ENCODE measurements at places on chromosomes 1 and 21. TPM values are rescaled to one million over a fixed set of nuclear protein-coding genes. Genes with fewer than 3 reads are reported as not detected.

DSCAM gene
- 0.15 TPM for total RNA-seq

DNA sequence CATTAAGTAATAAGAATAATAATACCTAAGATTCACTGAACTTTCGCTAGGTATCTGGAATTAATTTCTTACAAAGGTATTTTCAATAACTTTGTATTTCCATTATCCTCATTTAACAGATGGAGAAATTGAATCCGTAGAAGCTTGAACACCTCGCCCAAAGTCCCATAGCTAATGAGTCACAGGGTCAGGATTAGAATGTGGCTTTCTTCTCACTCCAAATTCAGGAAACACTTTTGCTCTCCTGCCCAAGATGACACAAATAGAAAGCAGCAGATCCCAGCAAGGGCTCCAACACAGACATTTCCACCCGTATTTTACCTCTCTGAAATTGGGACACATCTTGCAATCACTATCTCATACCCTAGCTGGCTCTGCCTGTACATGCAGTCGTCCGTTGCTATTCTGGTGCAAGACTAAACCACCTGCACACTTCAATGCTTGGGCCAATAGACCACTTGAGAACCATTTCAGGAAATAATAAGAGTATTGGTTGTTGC, 125.9 kb upstream of the GREM2 start:
- H3K4me3 ChIP-seq: no peak overlapping the region
- no peak for DNase-seq
- no peak overlapping the region for H3K27ac ChIP-seq
- H3K36me3 ChIP-seq: no peaks in the 10 kb centered on the region
- H3K4me1 ChIP-seq: no peaks in the 10 kb centered on the region

DNA sequence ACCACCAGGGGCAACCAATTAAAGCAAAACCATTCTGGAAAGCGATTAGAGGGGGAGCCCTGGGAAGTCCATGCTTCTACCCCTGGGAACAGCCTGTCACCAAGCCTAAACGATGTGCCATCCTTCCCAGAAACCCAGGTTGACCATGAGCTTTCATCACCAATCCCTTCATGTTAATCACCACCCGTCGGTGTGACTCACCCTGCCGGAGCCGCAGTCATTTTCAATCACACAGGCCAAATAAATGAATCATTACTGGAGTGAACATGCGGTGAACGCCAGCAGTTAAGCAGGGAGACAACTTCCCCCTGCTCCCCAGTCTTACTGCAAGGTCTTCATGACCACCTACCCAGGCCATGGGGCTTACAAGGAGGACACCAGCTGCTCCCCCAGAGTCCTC, 308.8 kb downstream of the AJAP1 start:
- H3K36me3 ChIP-seq: no peaks in the 10 kb centered on the region
- H3K27me3 ChIP-seq: no peaks in the 10 kb centered on the region
- no peak for DNase-seq
- peaks cover 6% of the 10 kb centered on the region for H3K4me1 ChIP-seq
- H3K4me3 ChIP-seq: no peak overlapping the region
- no peak overlapping the region for H3K27ac ChIP-seq

DNA sequence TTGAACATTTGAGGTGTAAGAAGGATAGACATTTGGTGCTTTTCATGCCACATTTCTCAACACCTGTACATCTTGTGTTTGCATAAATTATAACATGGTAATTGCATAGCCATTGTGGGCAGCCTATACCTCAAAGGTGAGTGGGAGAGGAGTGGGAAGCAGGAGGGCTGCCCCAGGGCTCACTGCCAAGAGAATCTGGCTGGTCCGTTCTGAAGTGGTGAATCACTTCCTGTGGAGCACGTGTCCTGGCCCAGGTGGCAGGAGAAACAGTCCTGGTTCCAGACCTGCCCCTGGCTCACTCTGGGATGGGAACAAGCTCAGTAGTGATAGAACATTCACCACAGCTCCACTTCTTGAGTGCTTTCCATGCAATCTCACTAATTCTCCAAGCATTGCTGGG, 11.6 kb upstream of the OLFML2B start:
- H3K4me3 ChIP-seq: no peak overlapping the region
- no peaks in the 10 kb centered on the region for H3K27me3 ChIP-seq
- H3K4me1 ChIP-seq: no peaks in the 10 kb centered on the region

DNA sequence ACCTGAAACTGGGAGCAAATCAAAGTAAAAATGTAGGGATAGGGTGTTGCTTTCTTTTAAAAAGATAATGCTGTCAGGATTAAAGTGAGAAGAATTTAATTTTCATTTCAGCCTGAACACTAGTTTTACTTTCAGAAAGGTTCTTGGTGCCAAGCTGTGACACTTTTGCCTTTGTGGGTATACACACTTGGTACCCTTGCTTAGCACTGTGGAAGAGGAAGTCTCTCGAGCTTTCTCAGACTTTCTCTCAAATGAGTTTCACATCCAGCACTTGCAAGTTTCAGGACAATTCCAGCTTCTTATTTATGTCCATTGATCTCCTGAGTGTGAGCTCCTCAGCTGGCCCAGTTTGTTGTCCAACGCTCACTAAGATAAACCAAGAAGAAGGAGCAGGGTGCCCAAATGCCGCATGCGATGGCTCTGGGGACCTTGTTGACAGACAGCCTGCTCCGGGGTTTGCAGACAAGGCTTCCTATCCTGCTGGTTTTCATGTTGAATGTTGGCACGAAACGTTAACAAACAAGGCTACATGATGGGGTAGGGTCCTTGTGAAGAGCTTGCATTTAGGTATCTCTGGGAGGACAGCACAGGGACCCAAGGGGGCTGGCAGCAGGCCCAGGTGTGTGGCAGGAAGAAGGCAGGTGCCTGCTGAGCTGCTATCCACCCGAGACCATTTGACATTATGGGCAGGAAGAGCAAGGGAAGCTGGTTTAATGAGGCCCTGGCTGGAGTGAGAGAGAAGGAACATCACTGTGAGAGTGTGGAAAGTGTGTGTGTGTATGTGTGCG, 79.7 kb downstream of the POFUT2 start:
- no peak for DNase-seq
- no peaks in the 10 kb centered on the region for H3K36me3 ChIP-seq
- no peak overlapping the region for H3K27ac ChIP-seq
- H3K27me3 ChIP-seq: no peaks in the 10 kb centered on the region

DNA sequence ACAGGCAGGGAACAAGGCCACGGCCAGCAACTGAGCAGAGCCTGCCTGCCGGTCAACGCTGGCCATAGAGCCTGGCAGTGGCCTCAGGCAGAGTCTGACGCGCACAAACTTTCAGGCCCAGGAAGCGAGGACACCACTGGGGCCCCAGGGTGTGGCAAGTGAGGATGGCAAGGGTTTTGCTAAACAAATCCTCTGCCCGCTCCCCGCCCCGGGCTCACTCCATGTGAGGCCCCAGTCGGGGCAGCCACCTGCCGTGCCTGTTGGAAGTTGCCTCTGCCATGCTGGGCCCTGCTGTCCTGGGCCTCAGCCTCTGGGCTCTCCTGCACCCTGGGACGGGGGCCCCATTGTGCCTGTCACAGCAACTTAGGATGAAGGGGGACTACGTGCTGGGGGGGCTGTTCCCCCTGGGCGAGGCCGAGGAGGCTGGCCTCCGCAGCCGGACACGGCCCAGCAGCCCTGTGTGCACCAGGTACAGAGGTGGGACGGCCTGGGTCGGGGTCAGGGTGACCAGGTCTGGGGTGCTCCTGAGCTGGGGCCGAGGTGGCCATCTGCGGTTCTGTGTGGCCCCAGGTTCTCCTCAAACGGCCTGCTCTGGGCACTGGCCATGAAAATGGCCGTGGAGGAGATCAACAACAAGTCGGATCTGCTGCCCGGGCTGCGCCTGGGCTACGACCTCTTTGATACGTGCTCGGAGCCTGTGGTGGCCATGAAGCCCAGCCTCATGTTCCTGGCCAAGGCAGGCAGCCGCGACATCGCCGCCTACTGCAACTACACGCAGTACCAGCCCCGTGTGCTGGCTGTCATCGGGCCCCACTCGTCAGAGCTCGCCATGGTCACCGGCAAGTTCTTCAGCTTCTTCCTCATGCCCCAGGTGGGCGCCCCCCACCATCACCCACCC, at the start of gene TAS1R3:
TSS of gene TAS1R3 (plus strand) at position 213 of the 898 bp plus-strand sequence. CDS start at position 279, 66 bp downstream.
- no peak within 1 kb of the TSS for H3K4me3 ChIP-seq
- no peaks in the 10 kb centered on the region for H3K27me3 ChIP-seq
- peaks cover 8% of the 10 kb centered on the region for H3K36me3 ChIP-seq
- H3K4me1 ChIP-seq: no peaks in the 10 kb centered on the region

- no peaks in the 10 kb centered on the region for H3K36me3 ChIP-seq
- peaks cover 7% of the 10 kb centered on the region for H3K4me1 ChIP-seq
- peaks cover 18% of the 10 kb centered on the region for H3K27me3 ChIP-seq
Observed at GRCh38 chr21:20997636-20998455, at the start of gene NCAM2. NCAM2 (plus strand) TSS chr21:20998409.

DNA sequence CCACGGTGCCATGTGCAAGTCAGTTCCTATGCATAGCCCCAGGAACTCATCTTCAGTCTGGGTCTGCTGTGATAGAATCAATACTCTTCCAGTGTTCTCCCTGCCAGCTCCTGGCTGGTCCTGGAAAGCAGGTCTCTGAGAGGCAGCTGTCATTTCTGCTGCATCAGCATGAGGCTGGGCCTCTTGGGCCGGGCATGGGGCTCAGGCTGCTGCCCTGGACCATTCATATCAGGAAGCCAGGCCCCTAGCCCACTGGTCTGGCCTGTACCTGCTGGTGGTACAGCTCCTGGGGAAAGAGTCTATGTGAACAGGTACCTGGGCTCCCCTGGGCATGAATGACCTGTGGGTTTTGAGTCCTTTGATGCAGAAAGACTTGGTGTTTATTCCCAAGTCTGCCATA, 173.6 kb upstream of the CSF3R start:
- H3K27me3 ChIP-seq: peaks cover 2% of the 10 kb centered on the region
- H3K36me3 ChIP-seq: no peaks in the 10 kb centered on the region
- no peaks in the 10 kb centered on the region for H3K4me1 ChIP-seq
- H3K4me3 ChIP-seq: no peak overlapping the region

Measured in H1 (cell line).